T-cell (primary cell): ENCODE measurements at places on chromosomes 7 and 10. TPM values are rescaled to one million over a fixed set of nuclear protein-coding genes. Genes with fewer than 3 reads are reported as not detected.

HOXA2 gene
- total RNA-seq, result not detected

DNA sequence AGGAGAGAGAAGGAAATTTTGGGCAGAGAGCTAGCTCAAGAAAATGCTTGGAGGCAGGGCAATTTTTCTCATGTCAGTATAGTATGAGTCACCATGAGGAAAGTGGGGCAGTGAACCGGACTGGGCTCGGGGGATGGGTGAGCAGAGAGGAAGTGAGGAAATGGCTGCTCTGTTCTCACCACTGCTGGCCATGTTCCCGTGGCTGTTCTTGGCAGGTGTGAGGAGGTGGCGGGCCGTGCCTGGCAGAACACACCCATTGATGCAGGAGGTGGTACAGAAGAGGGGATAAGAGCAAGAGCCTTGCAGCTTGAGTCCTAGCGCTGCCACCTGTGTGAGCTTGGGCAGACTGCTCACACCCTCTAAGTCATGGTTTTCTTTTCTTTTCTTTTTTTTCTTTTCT is 304.4 kb upstream of the LYZL1 start:
- DNase-seq, result no peak

DNA sequence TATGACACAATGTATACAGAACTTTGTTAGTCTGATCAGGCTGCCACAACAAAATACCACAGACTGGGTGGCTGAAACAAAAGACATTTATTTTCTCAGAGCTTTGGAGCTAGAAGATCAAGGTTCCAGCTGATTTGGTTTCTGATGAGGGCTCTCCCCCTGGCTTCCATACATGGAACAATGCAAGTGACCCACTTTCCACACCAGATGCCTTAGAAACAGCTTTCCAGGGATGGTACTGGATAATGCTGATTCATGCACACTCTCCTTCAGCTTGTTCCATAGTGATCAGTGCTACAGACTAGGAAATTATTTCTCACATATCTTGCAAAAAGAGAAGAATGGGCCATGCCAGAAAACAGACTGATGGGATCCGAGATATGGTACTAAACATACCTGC is 1274.9 kb upstream of the SORCS1 start:
- DNase-seq, result no peak

PTPRN2 gene
- total RNA-seq, result 1.6 TPM

DNA sequence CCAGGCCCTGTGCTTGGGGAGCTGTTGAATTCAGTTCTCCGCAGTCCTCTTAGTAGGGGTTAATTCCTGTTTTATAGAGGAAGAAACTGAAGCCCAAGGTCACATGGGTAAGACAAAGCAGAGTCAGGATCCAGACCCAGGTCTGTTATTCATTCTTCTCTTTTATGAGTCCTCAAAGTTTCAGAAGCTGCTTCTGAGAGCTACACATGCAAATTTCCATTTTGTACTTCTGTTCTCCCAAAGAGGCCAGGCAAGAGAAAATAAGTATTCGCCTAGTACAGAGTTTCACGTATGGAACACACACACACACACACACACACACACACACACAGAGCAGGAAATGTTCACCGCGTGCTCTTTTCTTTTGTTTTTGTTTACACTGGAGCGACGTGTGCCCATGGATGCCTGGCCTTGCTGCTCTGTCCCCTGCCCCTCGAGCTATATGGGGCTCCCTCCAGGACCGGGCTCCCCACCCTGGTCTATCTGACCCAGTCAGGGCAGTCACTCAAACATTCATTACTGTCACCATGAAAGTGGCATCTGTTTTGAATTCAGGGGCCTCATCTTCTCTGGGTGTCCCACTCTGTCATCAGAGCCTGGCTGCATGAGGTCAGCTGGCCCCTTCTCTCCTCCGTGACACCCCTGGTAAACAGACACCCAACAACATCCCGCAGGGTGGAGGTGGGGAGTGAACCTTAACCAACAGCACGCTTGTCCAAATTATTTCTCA is 84.4 kb downstream of the TNS3 start:
- DNase-seq, result no peak

DNA sequence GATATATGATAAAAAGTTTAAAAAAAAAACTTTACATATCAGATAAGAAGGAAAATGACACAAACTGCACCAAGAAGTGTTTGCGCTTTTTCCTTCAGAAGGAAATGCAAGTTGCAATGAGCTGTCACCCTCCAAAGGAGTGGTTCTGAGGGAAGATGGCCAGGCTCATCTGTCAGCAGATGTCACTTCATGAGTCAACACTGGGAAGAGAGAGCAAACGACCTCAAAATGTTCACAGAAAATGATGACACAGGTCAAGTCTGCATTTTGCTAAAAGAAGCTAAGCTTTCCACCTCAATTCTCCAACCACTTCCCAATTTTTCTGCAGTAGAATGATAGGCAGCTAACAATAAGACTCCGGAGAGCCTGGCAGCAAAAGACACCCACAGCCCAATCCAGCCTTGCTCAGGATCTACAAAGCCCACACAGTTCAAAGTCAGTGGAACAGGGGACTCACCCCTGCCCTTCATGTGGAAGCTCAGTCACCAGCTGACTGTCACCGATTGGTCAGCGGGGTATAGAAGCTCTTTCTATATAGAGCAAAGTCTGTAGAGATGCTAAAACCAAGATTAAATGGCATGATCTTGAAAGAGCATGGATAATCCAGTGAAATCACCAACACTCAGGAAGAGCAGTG is 155.1 kb upstream of the NEBL start:
- no peak for DNase-seq

DPYSL4 gene
- total RNA-seq, result 3.2 TPM

TRIM50 gene
- not detected for total RNA-seq

HOXA7 gene
- total RNA-seq, result not detected

- DNase-seq, result no peak
These were observed 176.3 kb upstream of the ZNF32 start for GRCh38 chr10:43824934-43825333.

CYP3A7 gene
- total RNA-seq, result not detected

LRRC17 gene
- total RNA-seq, result 0.47 TPM

SLC13A1 gene
- total RNA-seq, result not detected

DNA sequence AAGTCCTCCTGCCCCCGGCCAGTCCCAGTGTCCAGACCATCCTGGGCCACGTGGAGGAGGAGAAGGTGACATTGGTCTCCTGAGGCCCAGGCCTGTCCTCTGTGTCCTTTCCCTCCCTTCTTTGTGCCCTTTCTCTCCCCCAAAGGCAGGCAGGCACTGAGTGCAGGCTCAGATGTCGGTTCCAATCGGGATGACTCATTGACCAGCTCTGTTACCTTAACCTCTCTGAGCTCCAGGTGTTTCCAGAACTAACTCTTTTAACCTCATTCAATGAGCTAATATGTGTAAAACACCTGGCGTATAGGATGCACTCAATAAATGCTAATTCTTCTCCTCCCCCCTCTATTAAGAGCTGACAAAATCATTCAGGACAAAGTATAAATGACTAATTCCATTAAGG is 25.7 kb downstream of the MACROH2A2 start:
- no peak for DNase-seq

- DNase-seq, result no peak
These were observed 951.1 kb downstream of the NRG3 start for GRCh38 chr10:82826132-82826531.

DNA sequence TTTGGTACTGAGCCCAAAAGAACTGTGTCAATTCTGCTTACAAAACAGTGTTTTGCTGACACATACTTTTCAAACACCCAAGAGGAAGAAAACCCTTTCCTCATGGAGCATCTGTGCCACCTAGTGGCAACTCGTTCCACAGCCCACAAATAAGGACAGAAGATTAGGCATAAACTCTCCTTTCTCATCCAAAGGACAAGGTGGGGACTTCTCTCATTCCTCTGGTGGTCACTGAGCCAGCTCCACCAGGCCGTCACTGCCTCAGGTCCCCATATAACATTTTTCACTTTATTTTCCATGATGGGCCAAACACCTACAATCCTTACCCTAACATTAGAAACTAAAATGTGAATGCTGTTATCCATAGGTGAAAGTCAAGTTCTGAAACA is 76.9 kb downstream of the RNF216 start:
- peak; percentile 75 for DNase-seq

DNA sequence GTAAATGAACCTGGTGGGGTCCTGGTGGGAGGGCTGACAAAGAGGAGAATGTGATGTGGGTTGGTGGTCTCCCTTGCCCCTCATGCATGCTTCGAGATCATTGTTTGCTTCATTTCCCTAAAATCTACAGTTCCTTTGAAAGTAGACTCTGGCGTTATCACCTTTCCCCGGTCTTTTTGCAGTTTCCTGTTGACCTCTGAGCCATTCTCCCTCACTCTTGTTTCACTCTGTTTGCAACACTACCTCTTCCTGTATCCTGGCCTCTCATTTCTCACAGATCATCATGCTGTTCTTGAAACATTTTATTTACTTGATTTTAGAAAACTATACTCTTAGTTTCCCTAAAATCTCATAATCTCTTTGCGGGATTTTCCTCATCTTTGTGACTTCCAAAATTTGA is 179.8 kb downstream of the WNT2 start:
- DNase-seq, result no peak

MYPN gene
- total RNA-seq, result not detected

DNA sequence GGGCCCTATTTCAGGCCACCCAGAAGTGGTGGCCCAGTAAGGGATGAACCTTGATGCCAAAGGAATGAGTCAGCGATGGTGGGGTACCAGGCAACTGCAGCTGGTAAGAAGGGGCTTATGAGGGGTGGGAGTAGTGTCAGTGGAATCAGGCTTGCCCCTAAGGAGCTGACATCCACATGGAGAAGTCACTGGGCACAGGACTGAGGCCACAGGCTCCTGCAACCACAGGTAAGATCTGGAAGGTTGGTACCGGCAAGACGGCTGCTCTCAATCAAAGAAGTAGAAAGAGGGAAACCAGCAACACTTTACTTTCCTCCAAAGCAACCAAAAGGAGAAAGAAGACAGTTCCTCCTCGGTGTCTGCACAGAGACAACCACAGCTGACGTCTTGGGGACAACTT is 2.5 kb downstream of the GCK start:
- no peak for DNase-seq

ANXA8 gene
- total RNA-seq, result not detected

PODXL gene
- 2.6 TPM for total RNA-seq

- DNase-seq, result no peak
These were observed 136.3 kb downstream of the CCDC71L start for GRCh38 chr7:106524690-106525059.

- no peak for DNase-seq
These were observed at the start of gene RAPGEF5 for GRCh38 chr7:22356701-22357310. Gene RAPGEF5 (minus strand): TSS chr7:22357154. CDS start chr7:22357060, 94 bp downstream.

DNA sequence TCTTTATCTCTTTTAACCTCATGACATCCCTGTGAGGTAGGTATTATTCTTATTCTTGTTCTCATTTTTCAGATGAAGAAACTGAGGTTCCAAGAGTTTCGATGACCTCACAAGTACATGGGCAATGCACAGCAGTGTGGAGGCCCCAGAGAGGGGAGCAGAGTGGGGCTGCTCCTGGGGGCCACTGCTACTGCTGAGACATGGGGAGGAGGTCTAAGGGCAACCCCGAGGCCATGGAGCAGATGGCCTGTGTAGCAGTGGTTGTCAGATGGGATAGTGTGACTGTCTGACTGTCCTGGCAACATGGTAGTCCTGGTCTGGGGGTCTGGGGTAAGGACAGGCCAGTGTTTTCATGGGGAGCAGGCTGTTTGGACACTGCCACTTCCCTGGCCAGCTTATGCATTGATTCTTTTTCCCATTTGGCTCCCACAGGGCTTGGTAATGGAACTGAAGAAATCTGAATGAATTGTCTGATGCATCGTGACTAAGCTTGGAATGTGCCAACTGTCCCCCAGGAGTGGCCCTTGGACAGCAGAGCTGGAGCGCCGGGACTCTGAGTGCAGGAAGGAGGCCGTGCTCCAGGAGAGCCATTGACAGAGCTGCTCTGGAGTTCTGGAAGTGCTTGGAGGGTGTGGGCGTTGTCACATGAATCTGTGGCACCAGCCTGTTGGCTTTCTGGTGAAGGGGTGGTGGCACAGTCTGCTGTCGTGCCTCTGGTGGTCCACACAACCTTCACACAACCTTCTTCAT is 40.9 kb downstream of the ADRA2A start:
- no peak for DNase-seq

DNA sequence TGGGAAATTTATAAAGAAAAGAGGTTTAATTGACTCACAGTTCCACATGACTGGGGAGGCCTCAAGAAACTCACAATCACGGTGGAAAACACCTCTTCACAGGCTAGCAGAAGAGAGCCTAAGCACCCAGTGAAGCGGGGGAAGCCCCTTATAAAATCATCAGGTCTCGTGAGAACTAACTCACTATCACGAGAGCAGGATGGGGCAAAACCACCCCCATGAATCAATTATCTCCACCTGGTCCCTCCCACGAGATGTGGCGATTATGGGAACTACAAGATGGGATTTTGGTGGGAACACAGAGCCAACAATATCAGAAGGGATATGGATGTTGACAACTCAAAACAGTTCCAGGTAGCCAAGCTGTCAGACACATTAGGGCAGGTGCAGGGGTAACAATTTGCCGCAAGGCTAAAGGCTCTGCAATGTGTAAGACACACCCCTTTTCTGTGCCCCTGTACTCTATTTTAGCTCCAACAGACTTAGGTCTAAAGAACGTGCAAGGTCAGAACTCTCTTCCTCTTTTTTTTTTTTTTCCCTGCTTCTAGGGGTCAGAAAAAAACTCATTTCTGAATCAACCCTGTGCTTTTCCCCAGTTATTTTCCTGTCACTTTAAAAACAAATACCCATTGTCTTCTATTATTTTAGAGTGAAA is 30.7 kb upstream of the RBM20 start:
- DNase-seq, result no peak

ST8SIA6 gene
- 4.0 TPM for total RNA-seq

DNA sequence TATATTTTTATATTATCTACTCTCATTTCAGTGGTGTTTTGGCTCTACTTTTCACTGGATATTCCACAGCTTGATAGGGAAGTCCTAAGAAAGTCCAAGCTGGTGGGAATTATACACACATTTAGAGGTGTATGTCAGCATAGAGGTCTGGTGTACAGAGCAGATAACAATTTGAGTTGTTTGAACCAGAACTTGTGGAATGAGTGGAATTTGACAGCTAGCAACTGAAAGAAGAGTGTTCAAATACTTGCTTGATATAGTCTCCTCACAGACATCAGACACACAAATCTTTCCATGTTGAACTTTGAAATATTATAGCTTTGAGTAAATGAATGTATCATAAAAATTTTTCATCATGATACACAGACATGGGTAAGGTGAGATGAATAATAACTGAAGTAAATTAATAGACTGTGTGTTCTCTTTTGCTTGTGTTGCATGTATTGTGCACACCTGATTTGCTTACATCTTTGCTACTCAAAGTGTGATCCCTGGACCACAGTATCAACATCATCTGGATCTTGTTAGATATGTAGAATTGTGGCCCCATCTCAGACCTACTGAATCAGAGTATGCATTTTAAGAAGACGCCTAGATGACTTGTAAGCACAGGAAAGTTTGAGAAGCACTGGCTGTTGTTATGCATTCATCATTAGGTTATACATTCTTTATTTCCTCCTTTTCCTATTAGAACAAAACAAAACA is 91.5 kb downstream of the ABCA13 start:
- DNase-seq, result no peak
